ENCODE measurements at places on chromosomes 7 and 10.

GRCh38 chr10:83425306-83425705 is 714.0 kb upstream of the GHITM start:
- no peak for DNase-seq

GRCh38 chr7:70799841-70800405 is 332.0 kb upstream of the GALNT17 start:
- no peak for DNase-seq

DNA sequence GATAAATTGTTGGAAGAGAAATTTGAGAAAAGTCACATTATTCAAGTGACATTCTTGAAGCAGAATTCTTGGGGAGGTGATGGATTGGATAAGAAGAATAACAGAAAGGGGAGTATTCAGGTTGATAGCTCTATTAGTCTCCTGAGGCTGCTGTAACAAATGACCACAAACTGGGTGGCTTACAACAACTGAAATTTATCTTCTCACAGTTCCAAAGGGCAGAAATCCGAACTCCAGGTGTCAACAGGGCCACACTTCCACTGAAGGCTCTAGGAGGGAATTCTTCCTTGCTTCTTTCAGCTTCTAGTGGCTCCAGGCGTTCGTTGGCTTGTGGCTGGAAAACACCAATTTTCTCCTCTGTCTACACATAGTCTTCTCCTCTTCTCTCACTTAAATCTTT is 99.8 kb downstream of the TES start:
- no peak for DNase-seq

- no peak for DNase-seq
These were observed 10.9 kb downstream of the ADCK2 start for GRCh38 chr7:140683657-140684056.

- no peak for DNase-seq
These were observed 3.4 kb downstream of the TWIST1 start for GRCh38 chr7:19113855-19114550.

DNA sequence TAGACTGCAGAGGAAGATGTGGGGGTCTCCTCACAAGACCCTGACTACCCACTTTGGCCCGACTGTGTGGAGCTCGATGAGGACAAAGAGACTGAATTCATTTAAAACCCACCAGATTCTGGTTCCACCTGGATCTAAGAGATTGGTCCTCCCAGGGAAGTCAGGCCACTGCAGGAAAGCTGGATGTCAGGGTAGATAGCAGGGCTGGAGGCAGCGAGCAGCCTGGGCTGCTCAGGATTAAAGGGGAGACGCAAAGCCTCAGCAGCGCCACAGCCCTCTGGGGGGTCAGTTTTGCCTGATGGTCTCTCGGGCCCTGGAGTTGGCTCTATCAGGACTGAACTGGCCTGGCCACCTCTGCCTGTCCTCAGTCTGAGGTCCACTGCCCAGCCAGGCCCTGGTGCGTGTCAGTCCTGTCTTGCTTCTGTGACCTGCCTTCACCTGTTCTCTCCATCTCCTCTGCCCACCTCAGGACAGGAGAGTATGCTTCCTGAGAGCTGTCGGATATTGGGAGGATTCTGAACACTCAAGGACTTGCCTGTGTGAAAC is 12.2 kb upstream of the KLRG2 start:
- DNase-seq, result no peak

- no peak for DNase-seq
These were observed 421.4 kb downstream of the PLXNA4 start for GRCh38 chr7:132154695-132155471.

- no peak for DNase-seq
These were observed 60.1 kb downstream of the OGDH start for GRCh38 chr7:44666566-44666965.

- DNase-seq, result no peak
These were observed 77.4 kb downstream of the LRMDA start for GRCh38 chr10:75508814-75509306.

DNA sequence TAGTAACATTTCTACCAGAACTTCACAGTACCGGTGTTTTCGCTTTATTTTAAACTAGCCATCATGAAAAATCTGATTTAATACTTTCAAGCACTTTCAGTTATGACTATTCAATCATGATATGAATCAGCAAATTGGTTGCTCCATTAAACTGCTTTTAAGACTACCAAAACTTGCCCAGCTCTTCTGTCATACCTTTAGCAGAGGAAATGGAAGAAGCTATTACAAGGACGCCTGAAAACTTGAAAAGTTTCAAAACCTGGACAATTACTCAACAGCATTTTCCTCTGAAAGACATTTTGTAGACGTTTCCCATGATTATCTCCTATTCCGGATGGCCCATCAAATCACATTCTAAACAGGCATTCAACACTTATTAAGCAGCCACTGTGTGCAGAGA is 2.0 kb downstream of the JAZF1 start:
- DNase-seq, result peak; percentile 40

DNA sequence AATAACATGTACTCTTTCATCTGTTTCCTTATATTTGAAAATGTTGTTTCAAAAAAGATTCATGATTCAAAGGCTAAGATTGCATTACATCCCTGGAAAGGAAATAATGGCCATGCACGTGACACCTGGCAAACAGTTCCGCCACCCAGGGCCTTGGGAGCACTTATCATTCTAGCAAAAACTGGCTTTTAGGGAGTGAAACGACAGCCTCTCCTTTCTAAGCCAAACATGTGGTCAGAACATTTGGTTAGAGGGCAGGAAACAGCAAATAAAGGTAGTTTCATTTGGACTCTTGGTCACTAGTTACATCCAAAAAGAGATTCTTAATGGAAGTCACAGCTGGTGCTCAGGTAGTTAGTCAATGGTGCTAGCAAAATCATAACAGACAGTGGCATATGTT is 83.5 kb downstream of the FAS start:
- DNase-seq, result no peak

DNA sequence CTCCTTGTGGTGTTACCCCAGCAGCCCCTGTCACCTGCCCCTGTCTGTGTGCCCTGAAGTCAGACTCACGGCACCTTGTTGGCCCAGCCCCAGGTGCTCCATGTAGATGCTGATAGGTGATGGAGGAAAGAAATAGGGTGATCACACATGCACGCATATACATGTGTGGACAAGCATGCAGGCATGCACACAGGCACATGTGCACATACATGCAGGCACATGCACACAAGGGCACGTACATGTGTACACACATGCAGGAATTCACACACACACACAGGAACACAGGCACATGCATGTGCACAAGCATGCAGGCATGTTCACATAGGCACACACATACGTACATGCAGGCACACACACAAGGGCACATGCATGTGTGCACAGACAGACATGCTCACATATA is 16.6 kb upstream of the ELFN1 start:
- DNase-seq, result no peak

Data from cerebellar cortex (tissue), 1 donor.